RPMI8226 (cell line): ENCODE measurements at places on chromosomes 2 and 18.

GRCh38 chr2:168784993-168785392 lies 17.4 kb upstream of the NOSTRIN start:
- DNase-seq: no peak

GRCh38 chr2:155100261-155100660 lies 401.8 kb downstream of the KCNJ3 start:
- no peak for DNase-seq

- DNase-seq: no peak
These were observed 427.3 kb upstream of the ST6GAL2 start for GRCh38 chr2:107313316-107313715.

DNA sequence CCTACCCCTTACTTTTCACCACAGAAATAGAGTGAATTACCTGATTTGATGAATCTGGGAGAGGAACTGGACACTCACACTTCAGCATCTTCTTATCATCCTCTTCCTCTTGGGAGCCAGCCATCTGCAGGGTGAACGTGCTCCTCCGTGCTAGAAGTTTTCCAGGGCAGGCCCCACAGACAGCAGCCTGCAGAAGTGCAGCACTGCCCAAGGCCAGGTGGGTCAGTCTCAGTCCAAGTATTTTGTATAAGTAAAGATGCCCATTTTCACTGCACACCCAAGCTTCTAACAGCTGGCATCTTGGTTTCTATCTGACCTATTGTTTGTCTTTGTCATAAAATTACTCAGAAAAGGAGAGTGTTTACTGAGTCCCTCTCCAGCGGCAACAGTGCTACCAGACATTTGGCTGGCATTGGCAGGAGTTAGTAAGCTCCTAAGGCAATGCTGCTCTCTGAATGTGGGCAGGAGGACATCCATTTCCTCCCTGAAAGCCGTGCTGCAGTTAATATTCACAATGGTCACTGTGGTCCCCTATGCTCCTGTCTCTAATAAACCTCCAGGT lies 222.6 kb upstream of the CTAGE1 start:
- no peak for DNase-seq

GRCh38 chr18:24488824-24489493 lies 28.5 kb downstream of the HRH4 start:
- DNase-seq: peak; percentile 63

GRCh38 chr2:50770299-50770698 lies 261.6 kb downstream of the NRXN1 start:
- no peak for DNase-seq

DNA sequence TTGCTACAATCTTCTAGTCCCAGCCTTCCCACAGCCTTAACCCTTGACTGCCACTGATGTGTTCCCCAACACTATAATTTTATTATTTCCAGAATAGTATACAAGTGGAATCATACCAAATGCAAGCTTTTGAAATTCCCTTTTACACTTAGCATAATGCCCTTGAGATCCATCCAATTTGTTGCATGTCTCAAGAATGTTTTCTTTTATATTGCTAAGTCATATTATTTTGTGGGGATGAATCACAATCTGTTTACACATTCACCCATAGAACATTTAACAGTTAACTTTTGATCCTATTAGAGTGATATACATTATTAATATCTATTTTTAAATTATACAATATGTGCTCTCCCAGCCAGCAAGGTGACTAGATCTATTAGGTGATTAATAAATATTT lies 74.3 kb upstream of the KYNU start:
- no peak for DNase-seq

GRCh38 chr2:46690825-46691224 lies 211.5 kb downstream of the TMEM247 start:
- no peak for DNase-seq

- DNase-seq: no peak
These were observed 157.5 kb upstream of the ID2 start for GRCh38 chr2:8524388-8524787.

GRCh38 chr18:46220116-46220515 lies 115.9 kb downstream of the HAUS1 start:
- DNase-seq: no peak

DNA sequence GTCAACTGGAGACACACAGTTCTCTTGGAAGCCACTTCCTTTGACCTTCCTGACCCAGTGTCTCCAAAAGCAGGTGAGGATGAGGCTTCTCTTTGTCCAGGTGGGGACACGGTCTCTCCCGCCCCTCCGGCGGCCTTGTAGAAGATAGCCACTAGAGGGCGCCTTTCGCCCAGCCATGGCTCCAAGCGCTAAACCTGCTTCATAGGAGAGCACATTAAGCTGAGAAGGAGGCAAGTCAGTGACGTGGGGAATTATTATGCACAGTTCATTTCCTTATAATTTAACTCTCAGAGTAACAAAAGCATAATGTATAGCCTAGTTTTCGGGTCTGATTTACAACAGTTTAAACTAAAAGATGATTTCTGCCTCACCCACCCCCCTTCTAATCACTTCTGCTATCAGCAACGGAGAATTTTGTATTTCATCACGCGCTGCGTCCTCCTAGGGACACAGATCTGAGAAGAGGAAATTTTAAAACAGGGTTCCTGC lies 208.7 kb downstream of the ICOS start:
- DNase-seq: peak; percentile 79

- DNase-seq: no peak
These were observed 11.7 kb upstream of the CCDC74B start for GRCh38 chr2:130156624-130157004.

DNA sequence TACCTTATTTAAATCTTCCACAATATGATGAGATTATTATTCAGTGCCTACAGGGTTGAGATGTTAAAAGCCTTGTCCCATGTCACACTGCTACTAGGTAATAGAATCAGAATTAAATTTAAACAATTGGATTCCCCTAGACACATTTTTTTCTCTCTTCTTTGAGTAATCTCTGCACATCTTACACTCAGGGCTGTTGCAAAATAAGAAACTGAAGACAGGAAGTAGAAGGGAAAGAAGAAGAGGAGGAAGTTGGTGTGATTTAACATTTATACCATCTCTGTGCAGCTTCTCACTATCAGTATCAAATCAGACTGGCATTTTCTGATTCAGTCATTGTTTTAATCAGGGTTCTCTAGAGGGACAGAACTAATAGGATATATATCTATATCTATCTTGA lies 677.6 kb downstream of the IRS1 start:
- no peak for DNase-seq

DNA sequence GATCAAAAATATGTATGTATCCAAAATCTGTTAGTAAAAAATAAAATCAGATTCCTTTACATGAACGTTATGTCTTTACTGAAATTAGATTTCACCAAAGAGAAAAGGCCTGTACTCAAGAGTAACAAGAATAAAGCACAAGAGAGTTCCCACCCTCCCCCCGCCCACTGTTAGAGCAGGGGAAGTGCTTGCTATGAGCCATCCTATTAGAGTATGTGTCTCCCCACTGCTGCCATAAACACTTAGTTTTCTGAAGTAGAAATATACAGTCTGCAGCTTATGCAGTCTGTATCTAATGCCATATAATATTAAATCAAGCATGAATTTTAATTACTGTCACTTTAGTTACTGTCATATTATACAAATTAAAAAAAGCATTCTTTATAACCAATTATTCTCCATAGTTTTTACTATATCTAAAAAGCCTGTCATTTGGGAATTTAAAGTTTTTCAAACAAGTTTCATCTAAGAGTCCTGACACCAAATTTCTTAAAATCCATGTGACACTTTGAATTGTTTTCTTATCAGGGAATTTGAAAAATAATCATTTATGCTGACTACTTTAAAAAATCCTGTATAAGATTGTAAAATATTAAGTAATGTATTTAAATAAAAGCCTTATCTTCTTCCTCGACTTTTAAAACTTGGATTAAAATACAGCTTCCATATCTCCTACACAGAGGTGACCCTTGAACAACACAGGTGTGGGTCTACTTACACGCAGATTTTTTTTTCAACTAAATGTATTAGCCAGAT lies 51.8 kb upstream of the GPR75 start:
- DNase-seq: no peak

GRCh38 chr2:3146772-3147650 lies 230.6 kb downstream of the EIPR1 start:
- DNase-seq: no peak
